ENCODE measurements at places on chromosomes 2 and 18.
A peak's percentile ranks its signal among the peaks of the same experiment; 100 is the strongest.

DNA sequence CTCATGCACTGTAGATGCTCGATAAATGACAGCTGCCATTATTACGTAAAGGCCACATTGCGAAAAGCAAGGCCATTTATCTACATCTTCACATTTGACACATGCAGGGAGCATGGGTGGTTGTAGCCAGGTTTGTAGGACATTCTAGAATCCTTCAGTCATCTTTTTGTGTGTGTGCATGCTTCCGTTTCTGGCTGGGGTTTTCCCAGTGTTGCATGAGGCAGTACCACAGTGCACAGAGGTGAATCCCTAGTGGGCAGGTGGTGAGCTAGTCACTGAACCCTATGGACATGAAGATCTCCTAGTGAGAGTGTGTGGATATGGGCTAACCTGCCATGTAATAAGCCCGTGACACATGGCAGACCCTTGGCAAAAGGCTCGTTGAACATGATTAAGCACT lies 151.8 kb upstream of the SLC14A2 start:
- DNase-seq, result no peak

- no peak for DNase-seq
These were observed 4.0 kb downstream of the TTC32 start for GRCh38 chr2:19897623-19898245.

DNA sequence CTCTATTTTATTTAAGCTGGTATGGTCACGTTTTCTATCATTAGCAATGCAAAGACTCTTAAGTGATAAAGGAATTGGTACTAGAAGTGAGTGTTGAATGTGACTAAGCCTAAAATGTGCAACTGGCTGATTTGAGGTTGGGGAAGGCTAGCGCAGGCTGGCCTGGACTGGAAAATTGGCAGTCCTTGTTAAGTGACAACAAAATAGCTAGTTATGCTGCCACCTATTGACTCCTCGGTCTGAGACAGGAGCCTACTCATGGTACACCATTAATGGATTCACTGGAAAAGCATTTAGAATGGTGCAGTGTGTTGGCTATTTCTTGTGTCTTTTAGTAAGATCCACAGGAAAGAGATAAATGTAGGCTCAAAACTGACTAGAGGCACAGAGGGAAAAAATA lies 5.7 kb upstream of the WIPF1 start:
- DNase-seq, result peak; percentile 30

DNA sequence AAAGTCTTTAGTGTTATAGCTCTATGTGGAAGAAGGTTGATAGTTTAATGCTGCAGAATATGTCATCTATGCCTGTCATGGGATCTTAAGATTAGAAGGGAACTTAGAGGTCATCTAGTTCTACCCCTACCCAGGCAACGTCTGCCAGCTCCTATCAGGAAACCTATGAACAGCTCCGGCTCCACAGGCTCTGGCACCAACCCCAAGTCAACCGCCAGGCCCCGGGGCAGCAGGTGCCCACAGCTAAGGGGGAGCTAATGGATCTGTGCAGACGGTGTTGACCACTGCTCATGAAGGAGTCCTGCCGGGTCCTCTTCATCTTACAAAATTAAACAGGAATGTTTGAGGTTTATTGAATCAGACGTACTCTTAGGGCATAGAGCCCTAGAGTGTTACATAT lies 440.8 kb upstream of the KLHL29 start:
- no peak for DNase-seq

- no peak for DNase-seq
These were observed 311.2 kb upstream of the CRIM1 start for GRCh38 chr2:36044411-36044810.

- no peak for DNase-seq
These were observed 212.0 kb upstream of the NABP1 start for GRCh38 chr2:191465766-191466420.

- no peak for DNase-seq
These were observed 128.0 kb upstream of the SP5 start for GRCh38 chr2:170587117-170587516.

- DNase-seq, result no peak
These were observed 33.1 kb upstream of the ZNF532 start for GRCh38 chr18:58831606-58832005.

GRCh38 chr18:32072321-32072720 lies 19.4 kb upstream of the RNF138 start:
- no peak for DNase-seq

DNA sequence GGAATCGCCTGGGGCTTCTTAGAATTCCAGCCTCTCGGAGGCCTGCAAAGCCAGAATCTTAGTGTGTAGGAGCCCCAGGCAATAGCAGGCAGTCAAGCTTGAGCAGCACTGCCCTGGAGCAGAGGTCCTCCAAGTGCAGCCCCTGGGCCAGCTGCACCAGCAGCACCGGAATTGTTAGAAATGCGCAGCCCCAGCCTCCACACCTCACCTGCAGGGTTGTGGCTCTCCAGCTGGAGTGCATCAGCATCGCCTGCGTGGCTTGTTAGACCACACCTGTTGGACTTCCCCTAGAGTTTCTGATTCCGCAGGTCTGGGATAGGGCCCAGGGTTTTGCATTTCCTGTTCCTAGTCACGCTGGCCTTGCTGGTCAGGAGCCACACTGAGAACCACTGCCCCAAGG lies 100.3 kb downstream of the ASAP2 start:
- no peak for DNase-seq

Measured in T-helper 1 cell (primary cell).